ENCODE measurements at places on chromosomes 1 and 21.

DNA sequence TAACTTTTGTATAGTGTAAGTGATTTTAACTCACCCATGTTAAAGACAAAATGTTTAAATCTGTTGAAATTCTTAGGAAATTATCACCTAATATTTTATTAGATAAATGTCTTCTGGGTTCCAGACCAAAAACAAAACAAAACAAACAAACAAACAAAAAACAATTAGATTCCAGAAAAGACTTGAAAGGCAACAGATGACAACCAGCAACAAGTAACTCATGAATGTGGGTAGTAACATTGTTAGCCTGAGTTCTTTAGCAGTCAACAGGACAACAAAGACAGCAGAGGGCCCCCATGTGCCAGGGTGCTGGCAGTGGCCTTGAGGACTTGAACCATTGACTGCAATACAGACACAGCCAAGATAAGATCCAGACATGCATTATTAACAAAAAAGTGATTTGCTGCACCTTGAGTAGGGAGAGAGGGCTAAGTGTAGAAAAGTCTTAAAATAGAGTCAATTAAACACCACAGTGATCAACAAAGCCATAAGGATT lies 2.4 kb upstream of the CD247 start:
- no peak for DNase-seq

GRCh38 chr1:118863688-118864087 lies 124.5 kb downstream of the TBX15 start:
- DNase-seq = no peak

DNA sequence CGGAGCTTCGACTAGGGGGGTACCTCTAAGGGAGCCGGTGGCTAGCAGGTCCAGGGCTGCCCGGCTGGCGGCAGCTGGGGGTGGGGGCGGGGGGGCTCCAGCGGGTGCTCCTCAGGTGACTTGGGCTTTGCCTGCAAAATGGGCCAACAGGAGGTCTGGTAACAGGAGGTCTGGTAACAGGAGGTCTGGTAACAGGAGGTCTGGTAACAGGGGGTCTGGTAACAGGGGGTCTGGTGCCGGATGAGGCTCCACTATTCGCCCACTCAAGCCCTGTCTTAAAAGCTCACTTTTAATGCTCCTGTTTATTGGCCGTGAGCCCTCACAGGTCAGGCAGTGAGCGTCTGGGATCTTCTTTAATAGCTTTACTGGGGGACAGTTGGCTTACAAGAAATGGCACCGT lies 40.4 kb upstream of the ACTRT2 start:
- no peak for DNase-seq

- no peak for DNase-seq
These were observed 46.5 kb downstream of the PSMG1 start for GRCh38 chr21:39136711-39137110.

DNA sequence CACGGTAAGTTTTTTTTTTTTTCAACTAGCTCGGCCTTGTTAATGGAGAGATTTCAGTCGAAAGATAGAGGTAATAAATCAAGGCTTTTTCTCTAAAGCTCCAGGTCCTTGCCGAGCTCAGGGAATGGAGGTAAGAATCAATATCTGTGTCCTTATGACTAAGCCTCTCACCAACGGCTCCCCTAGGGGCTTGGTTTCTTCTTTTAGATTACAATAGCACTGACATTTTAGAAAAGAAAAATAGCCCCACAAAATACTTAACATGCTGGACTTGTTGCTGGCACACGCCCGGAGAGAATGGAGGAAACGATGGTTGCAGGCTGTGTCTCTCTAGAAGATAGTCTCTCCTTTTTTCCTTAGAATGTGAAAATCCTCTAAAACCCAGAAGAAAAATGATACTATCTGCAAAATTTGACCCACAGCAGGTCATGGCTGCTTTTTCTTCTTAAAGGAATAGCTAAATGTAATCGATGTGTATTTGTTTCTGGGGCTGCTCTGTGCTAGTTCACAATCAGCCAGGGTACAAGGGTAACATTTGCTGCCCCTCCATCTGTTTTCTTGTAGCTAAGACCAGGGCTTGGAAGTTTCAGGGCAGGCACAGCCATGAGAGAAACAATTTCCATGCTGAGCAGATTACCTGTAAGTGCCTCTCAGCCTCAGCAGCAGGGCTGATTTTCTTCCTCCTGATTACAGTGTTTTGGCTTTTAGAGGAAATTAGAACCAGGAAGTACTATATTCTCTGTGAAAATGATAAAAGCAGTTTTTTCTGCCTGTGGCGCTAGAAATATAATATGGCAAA lies 86.2 kb upstream of the GNG12 start:
- no peak for DNase-seq

- no peak for DNase-seq
These were observed 43.2 kb upstream of the RUNX3 start for GRCh38 chr1:24973315-24973714.

DNA sequence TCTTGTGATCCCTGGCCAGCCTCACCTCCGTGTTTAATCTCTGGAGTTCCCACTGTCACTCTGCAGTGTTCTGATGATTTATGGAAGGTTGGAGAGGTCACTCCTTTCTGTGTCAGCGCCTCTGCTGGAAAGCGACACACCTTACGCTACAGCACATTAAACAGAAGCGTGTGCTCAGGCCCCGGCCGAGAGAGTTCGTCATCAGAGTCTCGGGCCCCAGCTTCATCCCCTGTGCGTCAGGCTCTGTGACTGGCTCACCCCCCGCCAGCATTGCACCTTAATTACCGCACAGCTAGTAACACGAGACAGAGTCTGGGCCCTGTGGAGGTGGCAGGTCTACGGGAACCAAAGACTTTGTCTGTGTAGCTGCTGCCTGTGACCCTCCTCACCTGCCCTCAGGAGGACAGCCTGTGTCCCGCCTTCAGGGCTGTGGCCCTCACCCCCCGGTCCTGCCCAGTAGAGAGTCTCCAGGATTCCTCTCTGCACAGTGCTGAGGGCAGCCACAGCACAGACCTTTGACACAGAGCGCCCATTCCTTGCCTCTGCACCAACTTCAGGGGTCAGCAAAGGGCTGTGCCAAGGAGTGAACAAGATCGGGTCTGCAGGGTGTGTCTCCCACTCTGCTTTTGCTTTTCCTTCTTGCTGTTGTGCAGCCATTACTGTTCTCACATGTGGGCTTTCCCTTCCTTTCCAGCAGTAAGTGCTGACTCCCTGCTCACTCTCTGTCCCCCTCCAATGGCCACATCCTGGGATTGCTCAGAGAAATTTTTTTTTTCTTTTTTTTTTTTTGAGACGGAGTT lies 157.6 kb downstream of the PGBD5 start:
- DNase-seq = no peak

DNA sequence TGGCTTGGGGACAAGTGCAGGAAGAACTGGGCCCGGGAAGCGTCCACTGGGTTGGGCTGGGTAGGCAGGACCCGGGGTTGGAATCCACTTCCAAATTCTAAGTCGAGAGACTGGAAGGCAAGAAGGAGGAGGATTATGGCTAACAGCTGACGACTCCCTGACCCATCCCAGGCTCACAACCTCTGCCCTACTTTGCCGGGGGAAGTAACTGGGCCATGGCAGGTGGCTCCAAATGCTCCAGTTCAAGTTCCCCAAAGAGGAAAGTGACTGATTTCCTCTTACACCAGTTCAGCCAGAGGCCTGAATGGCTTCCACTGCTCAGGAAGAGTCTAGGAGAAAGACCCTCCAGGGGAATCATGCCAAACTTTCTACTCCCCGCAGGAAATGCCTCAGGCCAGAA lies 11.4 kb downstream of the EMC1 start:
- no peak for DNase-seq

DNA sequence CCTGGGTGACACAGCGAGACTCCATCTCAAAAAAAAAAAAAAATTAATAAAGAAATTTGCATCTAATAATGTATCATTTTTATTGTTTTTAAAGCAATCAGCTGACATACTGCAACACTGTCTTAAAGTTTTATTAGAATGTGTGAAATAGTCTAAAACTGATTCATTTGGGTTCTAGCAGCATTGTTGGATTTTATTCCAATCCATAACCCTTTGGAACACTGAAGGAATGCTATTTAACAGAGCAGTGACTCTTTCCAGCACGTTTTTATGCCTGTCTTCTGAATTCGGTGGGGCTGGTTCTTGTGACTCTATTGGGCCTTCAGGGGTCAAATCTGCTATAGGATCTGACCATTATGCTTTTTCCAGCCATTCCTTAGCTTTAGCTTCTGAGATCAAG lies 18.2 kb upstream of the FMO4 start:
- no peak for DNase-seq

DNA sequence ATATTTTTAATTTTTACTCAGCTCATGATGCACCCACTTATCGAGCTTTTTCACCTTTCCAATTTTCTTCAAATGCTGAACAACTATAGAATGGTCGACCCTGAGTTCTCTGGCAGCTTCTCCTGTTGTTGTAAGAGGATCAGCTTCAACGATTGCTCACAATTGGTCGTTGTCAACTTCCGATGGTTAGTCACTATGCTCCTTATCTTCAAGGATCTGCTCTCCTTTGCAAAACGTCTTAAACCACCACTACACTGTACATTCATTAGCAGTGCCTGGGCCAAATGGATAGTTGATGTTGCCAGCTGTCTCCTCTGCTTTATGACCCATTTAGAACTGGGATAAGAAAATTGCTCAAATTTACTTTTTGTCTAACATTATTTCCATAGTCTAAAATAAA lies 385.9 kb upstream of the LYPLAL1 start:
- DNase-seq = no peak

DNA sequence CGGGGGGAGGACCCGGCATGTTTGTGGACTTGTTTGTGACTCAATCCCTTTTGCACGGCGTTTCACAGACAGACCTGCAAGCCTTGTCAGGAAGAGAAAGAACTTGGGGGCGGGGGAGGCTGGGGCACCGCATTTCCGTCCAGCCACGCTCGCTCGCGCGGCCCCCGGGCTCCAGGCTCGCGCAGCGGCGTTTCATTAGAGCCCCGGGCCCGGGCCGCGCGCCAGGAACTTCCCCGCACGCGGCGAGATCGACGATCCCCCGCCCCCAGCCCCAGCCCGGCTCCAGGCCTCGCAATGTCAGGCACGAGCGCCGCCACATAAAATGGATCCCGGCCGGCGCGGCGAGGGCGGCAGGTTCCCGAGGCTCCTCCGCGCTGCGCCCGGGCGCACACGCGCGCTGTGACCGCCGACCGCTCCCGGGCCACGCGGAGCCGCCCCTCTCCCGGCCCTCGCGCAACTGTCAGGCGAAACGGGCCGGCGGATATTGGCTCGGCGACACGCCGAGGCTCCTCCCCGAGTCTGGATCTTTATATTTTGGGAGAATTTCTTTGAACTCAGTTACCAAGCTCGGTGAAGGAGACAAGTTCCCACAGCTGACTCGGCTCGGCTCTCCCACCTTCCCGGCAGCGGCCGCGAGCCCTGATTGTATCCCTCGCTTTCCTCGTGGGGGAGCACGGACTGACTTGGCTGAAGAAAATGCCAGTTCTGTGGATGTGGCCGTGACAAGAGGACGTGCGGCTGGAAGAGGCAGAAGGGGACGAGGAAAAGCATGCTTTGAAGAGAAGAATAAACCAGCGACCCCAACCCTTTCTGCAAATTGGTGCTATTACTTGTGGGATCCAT lies at the start of gene KIF26B:
Gene KIF26B, plus strand, starts transcription at position 557 of the 843 bp plus-strand sequence. CDS start 440 bp downstream, outside the sequence.
- DNase-seq = no peak

- no peak for DNase-seq
These were observed 1.9 kb downstream of the RUSC1 start for GRCh38 chr1:155322571-155322952.

DNA sequence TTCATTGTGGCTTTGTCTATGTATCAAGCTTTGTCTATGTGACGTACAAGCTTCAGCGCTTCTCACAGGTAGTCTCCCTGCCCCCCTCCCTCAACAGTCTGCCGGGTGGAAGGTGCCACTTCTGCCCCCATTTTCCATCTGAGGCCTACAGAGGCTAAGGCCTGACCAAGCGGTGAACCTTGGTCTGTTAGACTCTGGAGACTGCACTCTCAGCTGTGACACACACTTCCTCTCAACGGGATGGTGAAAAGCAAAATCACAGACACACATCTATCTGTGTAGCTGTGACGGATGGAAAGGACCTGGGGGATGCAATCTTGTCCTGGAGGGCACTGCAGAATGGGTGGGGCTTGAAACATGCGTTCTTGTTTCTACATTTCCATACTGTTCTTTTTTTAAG lies 152.9 kb upstream of the EDN2 start:
- DNase-seq = no peak

DNA sequence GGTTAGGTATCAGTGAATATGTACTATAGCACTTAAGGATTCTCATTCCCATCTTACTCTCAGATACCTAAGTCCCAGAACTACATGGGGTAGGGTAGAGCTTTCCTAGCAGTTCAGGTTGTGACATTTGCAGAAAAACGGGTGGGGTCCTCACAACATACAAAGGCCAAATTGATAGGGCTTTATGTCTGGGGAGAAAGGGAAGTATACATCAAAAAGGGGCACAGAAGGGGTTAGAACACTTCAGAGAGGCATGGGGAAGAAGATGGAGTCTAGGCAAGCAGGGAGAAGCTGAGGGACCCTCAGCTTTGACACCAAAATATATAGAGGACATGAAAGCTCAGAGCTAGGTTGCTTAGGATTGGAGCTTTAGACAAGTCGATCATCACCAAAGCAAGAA lies 3.6 kb downstream of the UROD start:
- DNase-seq = no peak

- no peak for DNase-seq
These were observed 14.0 kb upstream of the LORICRIN start for GRCh38 chr1:153245466-153245865.

DNA sequence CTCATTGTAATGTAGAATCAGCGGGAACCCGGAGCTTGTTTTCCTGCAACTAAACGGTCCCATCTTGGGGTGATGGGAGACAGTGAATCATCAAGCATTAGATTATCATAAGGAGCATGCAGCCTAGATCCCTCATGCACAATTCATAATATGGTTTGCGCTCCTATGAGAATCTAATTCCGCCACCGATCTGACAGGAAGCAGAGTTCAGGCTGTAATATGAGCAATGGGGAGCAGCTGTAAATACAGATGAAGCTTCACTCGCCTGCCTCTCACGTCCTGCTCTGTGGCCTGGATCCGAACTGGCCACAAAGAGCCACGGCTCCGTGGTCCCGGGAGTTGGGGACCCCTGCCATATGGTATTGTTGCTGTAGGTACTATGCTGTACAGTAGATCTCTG lies 1.6 kb downstream of the IFI44 start:
- DNase-seq = no peak

- no peak for DNase-seq
These were observed 2.4 kb upstream of the COL6A1 start for GRCh38 chr21:45979141-45979631.

DNA sequence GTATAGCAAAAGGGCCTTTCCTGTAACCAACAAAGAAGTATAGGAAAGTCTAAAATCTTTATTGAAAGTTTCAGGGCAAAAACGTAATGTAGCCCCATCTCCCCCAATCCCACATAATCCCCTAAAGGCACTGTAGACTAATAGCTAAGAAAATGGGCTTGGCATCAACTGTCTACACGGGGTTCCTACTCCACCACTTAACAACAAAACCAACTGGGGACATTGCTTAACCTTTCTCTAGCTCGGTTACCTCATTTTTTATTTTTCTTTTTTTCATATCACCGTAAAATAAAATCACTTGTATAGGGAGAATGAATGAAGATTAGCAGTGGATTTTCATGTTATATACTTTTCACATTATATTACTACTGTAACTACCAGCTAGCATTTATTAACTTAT lies 12.3 kb downstream of the MACF1 start:
- no peak for DNase-seq
